ENCODE measurements at places on chromosomes 3 and 15.

GRCh38 chr15:71066983-71067382, 48.3 kb upstream of the THSD4 start:
- no peak for DNase-seq

DNA sequence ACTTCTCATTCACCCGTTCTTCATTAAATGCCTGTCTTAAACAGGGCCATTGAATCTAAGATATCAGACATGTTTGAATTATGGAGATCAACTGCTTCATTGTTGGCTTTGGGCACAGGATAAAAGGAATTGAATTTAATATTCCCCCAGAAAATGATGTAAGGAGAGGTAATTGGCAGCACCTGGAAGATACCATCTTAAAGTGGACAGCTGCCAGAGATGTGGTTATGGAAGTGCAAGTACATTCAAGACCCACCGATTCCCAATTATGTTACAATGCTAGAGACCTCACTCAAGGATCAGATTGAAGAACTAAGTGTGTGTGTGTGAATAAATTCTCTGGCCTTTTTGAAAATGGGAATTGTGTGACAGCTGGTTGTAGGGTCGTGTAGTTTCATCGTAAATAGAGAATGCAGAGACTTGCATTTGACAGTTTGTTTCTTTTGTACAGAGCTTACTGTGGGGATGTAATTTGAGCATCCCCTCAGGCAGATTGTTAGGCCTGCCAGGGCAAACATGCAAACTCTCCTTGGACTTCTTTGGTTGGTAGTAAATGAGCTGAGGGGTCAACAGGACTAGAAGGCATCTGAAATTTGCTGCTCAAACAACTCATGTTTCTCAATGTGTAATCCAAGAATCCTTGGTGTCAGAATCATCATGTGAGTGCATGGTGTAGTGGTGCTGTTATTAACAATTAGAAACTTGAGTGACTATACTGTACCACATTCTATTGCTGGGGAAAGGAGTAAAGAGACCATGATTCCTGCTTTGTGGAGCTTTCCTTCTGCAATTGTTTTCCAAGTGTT, 359.2 kb upstream of the THRB start:
- no peak for DNase-seq

DNA sequence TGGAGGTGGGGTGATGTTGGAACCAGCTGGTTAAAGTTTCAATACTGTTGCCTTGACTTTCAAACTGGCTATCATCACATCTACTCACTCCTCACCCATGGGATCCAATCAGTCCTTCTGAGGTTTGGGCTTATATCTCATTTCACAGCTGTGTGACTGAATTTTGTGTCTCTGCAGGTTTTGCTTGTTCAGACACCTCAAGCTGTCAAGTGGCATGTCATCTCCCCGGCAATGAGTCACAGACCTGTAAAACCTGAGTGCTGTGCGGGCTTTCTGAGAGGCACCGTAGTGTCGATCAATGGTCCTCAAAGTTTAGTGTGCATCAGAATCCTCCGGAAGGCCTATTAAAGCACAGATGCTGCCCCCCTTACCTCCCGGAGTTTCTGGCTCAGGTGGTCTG, 86.4 kb upstream of the RORA start:
- DNase-seq: no peak

- no peak for DNase-seq
These were observed 988 bp upstream of the CHSY1 start for GRCh38 chr15:101252836-101253235.

- DNase-seq: no peak
These were observed 26.6 kb downstream of the DIPK2A start for GRCh38 chr3:143998266-143998665.

GRCh38 chr3:129160891-129161859, at the start of gene ISY1:
Gene ISY1, minus strand, starts transcription at chr3:129161063. Its CDS starts 88 bp downstream, at chr3:129160975.
- DNase-seq: peak; percentile 95

DNA sequence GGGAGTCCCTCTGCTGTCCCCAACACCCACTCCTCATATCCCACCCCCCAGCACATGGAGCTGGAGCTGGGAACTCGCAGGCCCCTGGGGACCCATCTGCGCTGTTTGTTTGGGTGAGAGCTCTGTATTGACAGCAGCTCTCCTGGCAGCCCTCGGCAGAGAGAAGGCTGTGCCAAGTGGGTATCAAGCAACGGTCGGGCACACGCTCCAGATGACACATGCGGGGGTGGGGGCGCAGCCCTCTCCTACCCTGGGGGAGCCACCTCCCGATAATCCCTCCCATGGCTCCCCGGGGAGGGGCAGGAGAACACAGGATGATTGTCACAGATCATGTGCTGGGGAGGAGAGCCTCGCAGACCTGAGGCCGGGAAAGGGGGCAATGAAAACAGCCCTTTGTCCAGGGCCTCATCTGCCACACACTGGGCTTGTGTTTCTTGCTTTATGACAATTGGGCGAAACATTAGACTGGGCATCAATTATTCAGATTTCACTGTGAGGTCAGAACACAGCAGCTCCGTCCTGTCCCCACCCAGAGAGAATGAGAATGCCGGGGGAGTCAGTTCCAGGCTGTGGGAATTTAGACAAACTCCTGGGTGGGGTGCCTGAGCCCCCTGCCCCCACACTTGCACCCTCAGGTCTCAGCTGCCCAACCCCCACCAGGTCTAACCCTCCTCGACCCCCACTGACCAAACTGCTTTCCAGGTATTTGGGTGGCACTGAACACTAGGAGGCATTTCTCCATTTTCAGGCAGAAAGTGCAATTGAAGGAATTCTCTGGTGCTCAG, 46.4 kb upstream of the KLF13 start:
- no peak for DNase-seq

- DNase-seq: peak; percentile 10
These were observed 79.6 kb downstream of the CRYGS start for GRCh38 chr3:186464424-186465093.

- DNase-seq: no peak
These were observed 146.9 kb upstream of the RARB start for GRCh38 chr3:25281041-25281731.

GRCh38 chr3:15325228-15325627, 7.2 kb downstream of the SH3BP5 start:
- no peak for DNase-seq

DNA sequence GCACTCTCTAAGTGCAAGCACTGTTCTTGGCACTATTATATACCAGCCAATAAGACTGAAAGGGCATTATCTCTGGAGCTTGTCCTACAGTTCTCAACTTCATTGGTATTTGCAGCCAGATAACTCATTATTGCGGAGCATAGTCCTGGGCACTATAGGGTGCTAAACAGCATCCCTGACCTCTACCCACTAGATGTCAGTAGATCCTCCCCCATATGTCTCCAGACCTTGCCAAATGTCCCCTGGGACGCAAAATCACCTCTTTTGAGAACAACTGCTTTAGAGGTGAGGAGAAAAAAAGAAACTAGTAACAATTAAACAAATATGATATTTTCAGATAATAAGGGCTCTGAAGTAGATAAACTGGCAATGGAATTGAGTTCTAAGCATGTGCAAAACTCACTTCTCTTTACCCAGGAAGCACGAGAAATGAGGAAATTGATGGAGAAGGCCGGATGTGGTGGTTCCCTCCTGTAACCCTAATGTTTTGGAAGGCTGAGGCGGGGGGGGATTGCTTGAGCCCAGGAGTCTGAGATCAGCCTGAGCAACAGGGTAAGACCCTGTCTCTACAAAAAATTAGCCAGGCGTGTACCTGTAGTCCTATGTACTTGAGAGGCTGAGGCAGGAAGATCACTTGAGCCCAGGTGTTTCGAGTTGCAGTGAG, 61.4 kb downstream of the FRMD4B start:
- DNase-seq: peak; percentile 45

GRCh38 chr15:65355173-65355987, 22.4 kb downstream of the IGDCC3 start:
- no peak for DNase-seq

GRCh38 chr15:86556396-86557017, 476.8 kb downstream of the AGBL1 start:
- no peak for DNase-seq

GRCh38 chr3:175885231-175885766, 1026.2 kb downstream of the NAALADL2 start:
- no peak for DNase-seq

DNA sequence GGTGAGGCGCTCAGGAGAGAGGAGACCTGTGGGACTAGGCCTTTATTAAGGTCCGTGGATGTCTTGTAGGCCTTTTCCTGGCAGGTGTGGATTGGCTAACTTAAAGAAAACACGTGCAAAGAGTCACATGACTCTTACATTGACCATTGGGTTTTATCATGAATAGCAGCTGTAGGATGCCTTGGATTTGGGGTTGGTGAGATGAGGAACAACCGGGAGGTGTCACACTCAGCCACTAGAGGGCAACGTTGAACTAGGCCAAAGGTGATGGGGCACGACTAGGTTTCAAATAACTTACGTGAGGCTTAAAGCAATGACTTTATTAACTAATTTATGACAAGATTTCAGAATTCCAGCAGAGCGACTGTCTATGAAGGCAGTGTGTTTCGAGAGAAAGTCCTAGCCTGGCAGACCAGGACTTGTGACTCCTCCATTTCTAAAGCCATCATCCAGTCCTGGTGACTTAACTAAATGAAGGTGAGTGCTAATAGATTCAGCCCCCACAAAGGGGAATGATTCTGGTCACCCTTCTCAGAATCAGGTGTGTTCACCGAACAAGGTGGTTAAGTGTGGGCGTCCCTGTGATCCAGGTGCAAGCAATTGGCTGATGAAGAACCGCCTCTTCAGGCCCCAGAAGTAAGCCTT, 345.6 kb downstream of the MCTP2 start:
- peak; percentile 68 for DNase-seq

GRCh38 chr3:100455841-100456550, 36.4 kb upstream of the TMEM45A start:
- no peak for DNase-seq

GRCh38 chr3:129184396-129184657, 631 bp upstream of the CNBP start:
- DNase-seq: peak; percentile 48

- DNase-seq: no peak
These were observed 71.0 kb downstream of the SLMAP start for GRCh38 chr3:57826952-57827723.

DNA sequence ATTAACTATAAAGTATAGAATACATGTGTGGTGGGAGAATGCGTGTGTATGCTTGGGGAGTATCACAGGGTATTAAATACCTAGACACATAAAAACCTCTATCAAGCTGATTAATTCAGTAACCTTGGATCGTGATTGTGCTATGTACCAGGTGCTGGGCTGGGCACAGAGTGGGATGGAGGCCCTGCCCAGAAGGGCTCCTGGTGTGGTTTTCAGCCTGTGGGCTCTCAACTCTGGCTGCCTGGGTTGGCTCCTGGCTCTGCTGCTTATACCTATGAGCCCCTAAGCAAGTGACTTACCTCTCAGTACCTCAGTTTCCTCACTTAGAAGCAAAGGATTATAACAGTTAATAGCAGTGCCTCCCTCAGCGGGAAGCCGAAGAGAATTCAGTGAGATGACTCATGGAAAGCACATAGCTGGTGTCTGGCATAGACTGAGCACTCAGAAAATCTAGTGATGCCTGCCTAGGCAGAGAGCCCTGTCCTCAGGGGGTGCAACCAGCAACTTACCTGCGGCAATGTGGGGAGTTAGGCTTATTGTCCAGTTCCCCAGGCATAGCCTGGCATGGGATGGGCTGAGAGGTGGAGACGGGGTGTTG, 90.6 kb upstream of the MYZAP start:
- DNase-seq: no peak

DNA sequence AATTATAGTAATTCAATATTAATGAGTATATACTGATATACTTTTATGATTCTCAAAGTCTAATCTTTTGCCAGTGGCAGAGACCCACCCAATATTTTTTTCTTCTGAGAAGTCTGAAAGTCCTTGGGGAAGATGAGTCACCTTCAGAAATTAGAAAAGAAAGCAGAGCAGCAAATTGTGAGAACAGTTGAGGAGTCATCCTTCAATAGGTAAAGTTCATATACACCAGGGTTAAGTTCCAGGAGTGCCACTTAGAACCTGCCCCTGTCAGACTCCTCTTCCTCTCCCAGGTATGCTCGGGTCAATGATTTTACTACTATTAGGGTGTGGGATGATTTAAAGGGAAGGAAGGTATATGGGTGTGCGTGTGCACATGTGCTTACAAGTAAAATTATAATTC, 7.1 kb downstream of the CLRN1 start:
- no peak for DNase-seq

- no peak for DNase-seq
These were observed 8.7 kb downstream of the PLS1 start for GRCh38 chr3:142604940-142605339.

GRCh38 chr3:179016979-179017670, 54.5 kb downstream of the ZMAT3 start:
- DNase-seq: peak; percentile 17

DNA sequence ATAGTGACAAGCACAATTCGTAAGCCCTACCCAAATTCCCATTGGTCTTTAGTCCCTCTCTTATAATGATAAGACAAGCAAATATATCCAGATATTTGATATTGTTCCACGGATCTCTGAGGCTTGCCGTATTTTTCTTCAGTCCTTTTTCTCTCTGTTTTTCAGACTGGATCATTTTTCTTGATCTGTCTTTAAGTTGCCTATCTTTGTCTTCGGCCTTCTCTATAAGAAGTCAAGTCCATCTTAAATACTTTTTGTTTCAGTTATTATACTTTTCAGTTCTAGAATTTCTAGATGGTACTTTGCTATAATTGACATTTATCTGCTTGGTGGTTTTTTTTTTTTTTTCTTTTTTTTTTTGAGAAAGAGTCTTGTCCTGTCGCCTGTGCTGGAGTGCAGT, 13.7 kb upstream of the BLM start:
- DNase-seq: no peak

GRCh38 chr15:45205192-45205591, 17.4 kb upstream of the SHF start:
- DNase-seq: peak; percentile 81

DNA sequence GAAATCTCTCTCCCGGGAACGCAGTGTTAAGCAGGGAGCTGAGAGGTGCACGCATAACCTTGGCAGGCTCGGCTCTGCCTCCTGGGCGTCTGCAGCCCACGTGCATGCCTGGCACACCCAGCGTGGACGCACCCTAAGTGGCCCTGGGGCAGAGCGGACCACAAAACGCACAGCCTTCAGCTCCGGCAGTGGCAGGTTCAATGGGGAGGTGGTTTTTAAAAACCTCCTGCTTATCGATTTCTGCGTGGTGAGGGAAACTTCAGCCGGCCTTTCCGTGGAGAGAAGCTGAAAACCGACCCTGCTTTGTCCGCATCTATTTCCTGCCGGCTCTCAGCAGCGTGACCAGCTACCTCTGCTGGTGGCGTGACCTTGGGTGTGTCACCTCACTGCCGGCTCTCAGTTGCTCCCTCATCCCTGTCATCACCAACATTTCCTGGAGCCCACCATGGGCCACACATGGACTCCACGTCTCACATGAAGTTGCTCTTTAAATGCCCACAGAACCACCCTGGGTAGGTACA, 134.8 kb upstream of the MEF2A start:
- no peak for DNase-seq

DNA sequence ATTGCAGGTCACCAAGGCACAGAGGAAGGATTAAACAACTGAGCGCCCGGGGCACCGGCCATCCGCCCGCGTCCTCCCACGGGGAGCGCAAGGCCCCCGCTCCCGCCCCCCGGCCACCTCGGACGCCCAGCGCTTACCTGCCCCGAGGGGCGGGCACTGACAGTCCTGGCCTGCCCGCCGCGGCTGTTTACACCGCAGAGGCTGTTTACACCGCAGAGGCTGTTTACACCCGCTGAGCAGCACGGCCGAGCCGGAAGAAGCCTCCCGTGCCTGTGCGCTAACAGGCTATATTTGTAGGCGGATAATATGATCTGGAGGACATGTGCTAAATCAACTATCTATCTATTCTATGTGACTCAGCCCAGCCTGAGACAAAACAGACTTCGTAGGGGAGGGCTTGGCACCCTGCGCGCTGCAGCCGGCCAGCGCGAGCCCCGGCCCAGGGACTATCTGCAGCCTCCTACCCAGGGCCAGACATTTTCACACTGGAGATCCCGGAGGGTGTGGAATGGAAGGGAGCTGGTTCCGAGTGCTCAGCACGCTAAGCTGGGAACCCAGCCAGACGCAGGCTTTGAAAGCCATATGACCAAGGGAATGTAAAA, at the start of gene LRRC2:
Gene LRRC2, minus strand, starts transcription at position 263 of the 602 bp plus-strand sequence. CDS start 14,711 bp downstream, outside the sequence.
- peak; percentile 40 for DNase-seq
